ENCODE measurements at places on chromosomes 6 and 20.

- no peaks in the 10 kb centered on the region for H3K27me3 ChIP-seq
- H3K4me3 ChIP-seq, result no peak overlapping the region
- no peaks in the 10 kb centered on the region for H3K36me3 ChIP-seq
- peak; percentile 17 for DNase-seq
Measured at GRCh38 chr6:10690651-10691445, 3.6 kb downstream of the C6orf52 start.

DNA sequence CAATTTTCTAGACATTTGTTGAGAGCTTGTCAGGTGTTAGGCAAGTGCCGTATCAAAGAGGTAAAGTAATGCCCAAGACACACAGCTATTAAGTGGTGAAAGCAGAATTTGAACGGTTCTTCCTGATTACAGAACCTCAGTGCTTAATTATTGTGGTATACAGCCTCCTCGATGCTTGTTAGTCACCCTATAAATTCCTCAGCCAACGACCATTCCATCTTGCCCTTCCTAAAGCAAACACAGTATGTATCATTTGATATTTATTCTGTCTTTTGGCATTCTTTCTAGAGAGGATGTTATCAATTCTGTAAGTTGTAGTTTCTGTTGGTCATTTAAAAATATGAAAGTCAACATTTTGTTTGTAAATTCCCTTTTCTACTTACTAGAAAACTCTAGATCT is 297.8 kb upstream of the BMP2 start:
- no peaks in the 10 kb centered on the region for H3K36me3 ChIP-seq
- no peak for DNase-seq
- no peak overlapping the region for H3K27ac ChIP-seq
- no peaks in the 10 kb centered on the region for H3K4me1 ChIP-seq
- no peak overlapping the region for H3K4me3 ChIP-seq
- H3K27me3 ChIP-seq, result no peaks in the 10 kb centered on the region

DNA sequence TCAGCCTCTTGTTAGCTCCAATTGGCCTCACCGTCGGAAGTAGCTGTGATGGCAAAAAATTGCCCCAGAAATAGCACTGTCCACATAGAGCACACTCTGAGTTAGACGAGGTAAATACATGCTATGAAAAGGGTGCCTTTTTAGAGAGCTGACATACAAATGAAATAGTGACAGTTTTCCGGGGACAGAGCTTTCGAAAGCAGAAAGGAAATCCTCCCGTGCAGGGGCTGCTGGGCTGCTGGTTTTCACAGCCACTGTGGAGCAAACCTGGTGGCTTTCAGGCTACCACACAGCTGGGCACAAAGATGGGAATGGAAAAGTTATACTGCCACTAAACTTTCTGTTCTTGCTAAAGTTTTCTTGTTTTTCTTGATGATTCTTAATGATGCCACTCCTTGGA is 8.3 kb downstream of the SLPI start:
- H3K4me1 ChIP-seq, result no peaks in the 10 kb centered on the region
- no peak for DNase-seq
- H3K4me3 ChIP-seq, result no peak overlapping the region
- H3K27me3 ChIP-seq, result peaks cover 2% of the 10 kb centered on the region
- no peak overlapping the region for H3K27ac ChIP-seq

GRCh38 chr6:105270511-105270910 is 90.7 kb upstream of the POPDC3 start:
- peaks cover 8% of the 10 kb centered on the region for H3K36me3 ChIP-seq
- H3K27ac ChIP-seq, result no peak overlapping the region
- H3K4me3 ChIP-seq, result no peak overlapping the region
- no peak for DNase-seq

DNA sequence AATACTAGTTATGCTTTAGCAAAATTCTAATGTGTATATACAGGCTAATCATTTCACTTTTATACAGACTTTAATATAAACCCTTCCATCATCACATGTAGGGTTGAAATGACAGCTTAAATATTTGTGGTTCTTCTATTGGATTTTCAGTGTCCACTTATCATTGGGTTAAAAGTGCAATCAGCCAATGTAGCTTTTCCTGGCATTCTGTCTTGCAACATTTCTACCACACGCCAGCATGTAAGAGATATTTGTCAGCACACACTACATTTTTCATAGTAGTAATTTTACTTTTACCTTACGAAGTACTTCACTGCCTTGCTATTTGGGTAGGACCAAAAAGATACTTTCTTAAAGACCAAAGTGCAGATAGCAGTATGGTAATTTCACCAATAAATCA is 252.0 kb downstream of the TBX18 start:
- no peak overlapping the region for H3K4me3 ChIP-seq
- no peak overlapping the region for H3K27ac ChIP-seq
- no peaks in the 10 kb centered on the region for H3K4me1 ChIP-seq
- DNase-seq, result no peak
- no peaks in the 10 kb centered on the region for H3K27me3 ChIP-seq

- no peaks in the 10 kb centered on the region for H3K36me3 ChIP-seq
- no peak overlapping the region for H3K27ac ChIP-seq
- DNase-seq, result no peak
- no peak overlapping the region for H3K4me3 ChIP-seq
- peaks cover 7% of the 10 kb centered on the region for H3K4me1 ChIP-seq
Measured at GRCh38 chr6:75213112-75213511, 7.3 kb upstream of the COL12A1 start.

DNA sequence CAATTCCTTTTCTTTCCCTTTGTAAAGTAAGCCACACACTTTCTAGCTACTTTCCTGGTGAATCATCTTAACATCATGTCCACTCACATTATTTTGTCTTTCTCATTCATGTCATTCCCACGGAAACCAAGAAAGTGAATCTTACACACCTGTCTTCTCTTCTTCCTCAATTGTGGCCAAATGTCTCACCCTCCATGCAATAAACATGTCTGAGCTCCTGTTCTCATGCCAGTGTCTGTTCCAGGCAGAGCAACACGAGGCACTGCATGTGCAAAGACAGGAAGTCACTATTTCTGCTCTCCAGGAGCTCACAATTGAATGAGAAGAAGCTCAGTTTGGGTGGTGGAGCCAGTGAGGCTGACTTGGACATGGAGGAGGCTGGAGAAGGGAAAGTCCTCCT is 29.0 kb upstream of the TMEM244 start:
- peak; percentile 17 for DNase-seq
- H3K4me3 ChIP-seq, result no peak overlapping the region
- peaks cover 29% of the 10 kb centered on the region for H3K4me1 ChIP-seq
- no peaks in the 10 kb centered on the region for H3K36me3 ChIP-seq

GRCh38 chr20:46752728-46753127 is 43.3 kb downstream of the SLC2A10 start:
- no peak overlapping the region for H3K27ac ChIP-seq
- DNase-seq, result peak; percentile 34
- no peaks in the 10 kb centered on the region for H3K27me3 ChIP-seq
- H3K4me3 ChIP-seq, result no peak overlapping the region
- H3K36me3 ChIP-seq, result no peaks in the 10 kb centered on the region
- no peaks in the 10 kb centered on the region for H3K4me1 ChIP-seq

DNA sequence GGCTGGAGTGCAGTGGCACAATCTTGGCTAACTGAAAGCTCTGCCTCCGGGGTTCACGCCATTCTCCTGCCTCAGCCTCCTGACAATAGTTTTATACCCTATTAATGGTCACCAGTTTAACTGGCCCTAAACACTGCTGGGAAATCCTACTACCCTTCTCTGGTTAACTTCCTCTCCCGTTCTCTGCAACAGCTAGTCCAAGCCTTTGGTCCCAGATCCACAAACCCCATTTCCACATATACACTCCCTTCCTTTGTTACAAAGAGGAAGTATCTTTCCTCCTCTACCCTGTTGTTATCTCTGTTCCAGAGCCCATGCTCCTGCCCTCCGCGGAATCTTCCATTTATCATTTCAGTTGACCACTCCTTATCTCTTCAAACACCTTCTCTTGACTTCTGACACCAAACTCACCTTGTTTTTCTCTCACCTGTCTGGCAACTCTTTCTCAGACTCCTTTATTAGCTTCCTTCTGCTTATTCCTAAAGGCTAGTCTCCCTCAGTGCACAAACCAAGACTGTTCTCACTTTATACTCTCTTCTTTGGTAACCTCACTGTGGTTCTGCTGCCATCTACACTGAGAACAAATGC is 25.0 kb upstream of the TBC1D22B start:
- DNase-seq, result no peak
- no peak overlapping the region for H3K27ac ChIP-seq
- no peaks in the 10 kb centered on the region for H3K36me3 ChIP-seq
- no peak overlapping the region for H3K4me3 ChIP-seq
- H3K27me3 ChIP-seq, result no peaks in the 10 kb centered on the region

GRCh38 chr6:85887461-85887860 is 244.8 kb upstream of the SYNCRIP start:
- H3K27ac ChIP-seq, result no peak overlapping the region
- no peaks in the 10 kb centered on the region for H3K36me3 ChIP-seq
- DNase-seq, result no peak
- no peaks in the 10 kb centered on the region for H3K4me1 ChIP-seq

GRCh38 chr20:3699037-3699436 is 13.4 kb downstream of the SIGLEC1 start:
- DNase-seq, result no peak
- H3K27ac ChIP-seq, result no peak overlapping the region
- H3K27me3 ChIP-seq, result no peaks in the 10 kb centered on the region
- peaks cover 21% of the 10 kb centered on the region for H3K36me3 ChIP-seq

DNA sequence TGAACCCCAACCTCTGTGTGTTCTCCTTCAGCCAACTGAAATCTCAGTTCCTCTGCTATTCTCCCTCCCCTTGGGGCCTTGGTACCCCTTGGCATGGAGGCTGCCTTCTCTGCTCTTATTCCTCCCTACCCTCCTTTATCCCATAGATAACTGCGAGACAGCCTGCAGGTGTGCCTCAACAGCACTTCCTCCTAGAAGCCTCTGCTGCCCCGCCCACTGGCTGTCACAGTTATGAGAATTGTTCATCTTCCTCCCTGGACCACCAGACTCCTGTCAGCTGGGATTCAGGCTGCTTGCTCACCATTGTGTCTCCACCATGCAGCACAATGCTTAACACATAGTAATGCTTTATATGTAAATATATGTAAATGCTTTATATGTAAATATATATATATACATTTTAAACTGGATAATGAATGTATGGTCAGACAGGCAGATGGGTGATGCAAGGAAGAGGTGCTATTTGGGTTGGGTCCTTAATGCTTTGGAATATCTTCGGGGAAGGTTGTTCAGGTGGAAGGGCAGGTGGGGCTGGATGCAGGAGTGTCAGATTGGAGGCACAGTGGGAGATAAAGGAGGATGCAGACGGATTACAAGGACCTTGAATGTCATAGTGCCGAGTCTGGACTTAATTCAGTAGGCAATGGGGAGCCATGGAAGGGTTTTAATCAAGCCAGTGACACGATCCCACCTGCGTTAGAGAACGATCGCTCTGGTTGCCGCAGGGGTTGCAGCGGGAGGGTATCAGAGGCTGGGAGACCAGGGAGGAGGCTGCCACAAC is 4.9 kb downstream of the CDH22 start:
- no peak for DNase-seq
- no peaks in the 10 kb centered on the region for H3K36me3 ChIP-seq
- H3K27ac ChIP-seq, result no peak overlapping the region
- H3K27me3 ChIP-seq, result peaks cover 18% of the 10 kb centered on the region
- peaks cover 7% of the 10 kb centered on the region for H3K4me1 ChIP-seq
- no peak overlapping the region for H3K4me3 ChIP-seq

DNA sequence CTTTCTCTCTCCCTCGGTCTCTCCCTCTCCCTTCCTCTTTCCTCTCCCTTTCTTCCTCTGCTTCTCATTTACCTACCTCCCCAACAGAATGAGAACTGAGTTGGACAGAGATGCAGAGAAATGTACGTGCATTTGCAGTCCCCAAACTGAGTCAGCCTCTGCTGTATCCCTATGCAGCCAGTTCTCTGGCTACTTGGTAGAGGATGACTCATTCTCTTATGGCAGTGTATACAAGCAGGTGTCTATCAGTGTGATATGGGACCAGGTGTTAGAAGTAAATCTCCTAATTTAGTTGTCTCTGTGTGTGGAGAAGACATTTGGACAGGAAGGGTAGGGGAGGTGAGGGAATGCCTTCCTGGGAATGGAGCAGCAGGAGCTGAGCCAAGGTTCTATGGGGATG is 470.8 kb downstream of the CD109 start:
- H3K36me3 ChIP-seq, result no peaks in the 10 kb centered on the region
- no peak for DNase-seq
- no peak overlapping the region for H3K4me3 ChIP-seq
- no peaks in the 10 kb centered on the region for H3K4me1 ChIP-seq

DNA sequence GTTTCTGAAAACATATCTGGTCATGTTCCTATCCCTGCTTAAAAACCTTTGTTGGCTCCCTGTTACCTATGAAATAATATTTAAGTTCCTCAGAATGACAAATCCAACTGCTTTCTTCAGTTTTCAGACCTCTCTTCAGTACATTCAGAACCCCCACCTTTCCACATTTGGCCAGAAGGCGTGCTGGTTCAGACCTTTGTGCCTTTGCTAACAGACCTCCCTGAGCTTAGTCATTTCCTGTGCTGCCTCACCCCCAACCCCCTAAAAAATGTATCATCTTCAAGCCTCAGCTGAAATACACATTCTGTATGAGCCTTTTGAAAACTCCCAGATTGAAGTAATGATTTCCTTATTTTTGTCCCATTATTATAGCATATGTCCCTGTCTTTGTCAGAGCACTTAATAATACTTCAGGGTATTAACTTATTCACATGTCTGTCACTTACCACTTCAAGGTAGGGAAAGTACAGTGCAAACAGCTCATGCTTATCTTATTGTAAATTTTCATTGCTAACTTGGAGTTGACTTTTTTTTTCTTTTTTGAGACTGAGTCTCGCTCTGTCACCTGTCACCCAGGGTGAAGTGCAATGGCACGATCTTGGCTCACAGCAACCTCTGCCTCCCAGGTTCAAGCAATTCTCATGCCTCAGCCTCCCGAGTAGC is 19.7 kb downstream of the FAM217A start:
- H3K27ac ChIP-seq, result no peak overlapping the region
- no peaks in the 10 kb centered on the region for H3K27me3 ChIP-seq
- DNase-seq, result peak; percentile 44
- no peak overlapping the region for H3K4me3 ChIP-seq
- peaks cover 99% of the 10 kb centered on the region for H3K36me3 ChIP-seq

- no peaks in the 10 kb centered on the region for H3K27me3 ChIP-seq
- no peak overlapping the region for H3K27ac ChIP-seq
- no peaks in the 10 kb centered on the region for H3K36me3 ChIP-seq
- H3K4me1 ChIP-seq, result no peaks in the 10 kb centered on the region
Measured at GRCh38 chr6:136181861-136182260, 68.2 kb downstream of the MTFR2 start.

- no peak overlapping the region for H3K27ac ChIP-seq
- peaks cover 7% of the 10 kb centered on the region for H3K36me3 ChIP-seq
- no peaks in the 10 kb centered on the region for H3K4me1 ChIP-seq
- no peak for DNase-seq
- H3K4me3 ChIP-seq, result no peak overlapping the region
Measured at GRCh38 chr20:41180599-41181333, 43.4 kb downstream of the PLCG1 start.

- peaks cover 7% of the 10 kb centered on the region for H3K4me1 ChIP-seq
- H3K36me3 ChIP-seq, result no peaks in the 10 kb centered on the region
- no peak overlapping the region for H3K4me3 ChIP-seq
- H3K27ac ChIP-seq, result no peak overlapping the region
- no peaks in the 10 kb centered on the region for H3K27me3 ChIP-seq
Measured at GRCh38 chr6:159152041-159152440, 17.2 kb upstream of the FNDC1 start.

- no peaks in the 10 kb centered on the region for H3K4me1 ChIP-seq
- H3K27me3 ChIP-seq, result no peaks in the 10 kb centered on the region
- peak overlapping the region; percentile 24 for H3K27ac ChIP-seq
Measured at GRCh38 chr6:138909511-138909910, 78.5 kb downstream of the REPS1 start.

- H3K27ac ChIP-seq, result no peak overlapping the region
- no peak overlapping the region for H3K4me3 ChIP-seq
- no peaks in the 10 kb centered on the region for H3K36me3 ChIP-seq
- no peaks in the 10 kb centered on the region for H3K27me3 ChIP-seq
- DNase-seq, result no peak
Measured at GRCh38 chr20:41287327-41287726, 30.2 kb downstream of the ZHX3 start.
